ENCODE measurements at places on chromosomes 2 and 18. TPM values are rescaled to one million over a fixed set of nuclear protein-coding genes. Genes with fewer than 3 reads are reported as not detected.

- no peak for DNase-seq
Observed at GRCh38 chr18:11860594-11861450, 9.6 kb downstream of the CHMP1B start.

DNA sequence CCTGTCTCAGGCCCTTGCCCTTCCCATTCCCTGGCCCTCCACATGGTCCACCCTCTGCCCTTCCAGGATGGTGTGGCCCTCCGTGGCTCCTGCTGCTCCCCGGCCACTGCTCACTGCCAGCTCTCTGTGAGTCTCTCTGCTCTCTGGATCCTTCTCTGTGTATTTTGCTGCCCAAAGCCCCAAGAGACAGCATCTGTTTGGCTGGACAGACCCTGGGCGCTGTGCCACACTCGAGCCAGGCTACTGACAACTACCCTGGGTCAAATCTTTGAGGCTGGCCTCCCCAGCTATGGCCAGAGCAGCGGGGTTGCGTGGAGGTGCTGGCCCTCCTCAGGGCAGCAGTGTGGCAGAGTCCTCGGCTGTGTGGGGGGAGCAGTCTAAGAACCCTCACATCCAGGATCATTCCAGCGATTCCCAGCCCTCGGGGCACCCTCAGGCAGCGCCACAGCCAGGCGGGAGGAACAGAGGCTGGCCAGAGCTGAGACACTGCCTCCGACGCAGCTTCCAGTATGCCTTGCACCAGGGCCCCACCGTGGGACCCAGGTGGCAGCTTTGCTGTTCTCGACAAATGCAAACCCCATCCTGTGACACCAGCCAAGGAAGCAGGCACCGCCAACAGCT, 139.4 kb upstream of the GLI2 start:
- DNase-seq, result no peak

SLC14A1 gene
- total RNA-seq, result 0.50 TPM

DNA sequence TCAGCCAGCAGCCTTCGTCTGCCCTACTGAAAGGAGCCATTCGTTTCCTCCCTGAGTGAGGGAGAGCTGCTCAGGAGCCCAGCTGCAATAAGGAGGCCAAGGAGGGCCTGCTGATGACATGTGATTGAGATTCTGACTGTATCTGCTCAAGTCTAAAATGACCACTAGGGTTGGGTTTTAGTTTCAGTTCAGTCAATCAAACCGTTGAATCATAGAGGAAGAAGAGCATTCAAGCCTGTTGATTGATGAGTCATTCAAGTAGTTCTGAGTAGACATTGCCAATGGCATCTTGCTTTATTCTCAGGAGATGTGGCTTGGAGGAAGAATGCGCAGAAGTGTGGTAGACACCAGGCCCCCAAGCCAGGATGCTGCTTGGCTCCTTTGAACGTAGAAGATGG, 19.9 kb upstream of the BCL2L11 start:
- no peak for DNase-seq

DNA sequence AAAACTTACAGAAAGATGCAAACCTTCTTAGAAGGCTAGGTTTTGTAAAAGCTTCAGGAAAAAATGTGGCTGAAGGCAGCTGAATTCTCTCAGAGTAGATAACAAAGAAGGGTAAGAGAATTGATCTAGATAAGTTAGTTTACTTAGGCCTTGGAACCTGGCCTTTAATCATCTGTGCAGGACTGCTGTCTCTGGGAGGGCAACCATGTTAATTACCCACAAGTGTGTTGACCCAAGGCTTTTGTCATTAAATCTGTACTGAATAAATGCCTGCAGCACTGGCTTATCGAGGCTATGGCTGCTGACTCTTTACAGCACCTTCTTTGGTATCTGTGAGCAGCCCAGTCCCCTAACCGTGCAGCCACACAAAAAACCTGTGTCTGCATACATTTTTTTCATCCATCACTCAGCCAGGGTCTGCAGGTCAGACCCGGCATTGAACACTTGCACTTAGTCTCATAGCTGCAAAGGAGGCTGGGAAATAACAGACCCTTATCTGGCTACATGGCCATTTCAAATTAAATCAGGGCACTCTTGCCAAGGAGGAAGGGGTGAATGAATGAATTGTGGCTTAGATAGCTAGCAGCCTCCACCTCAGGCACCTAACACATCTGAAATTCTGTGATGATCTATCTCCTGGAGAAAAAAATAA, 120.2 kb upstream of the MSH2 start:
- DNase-seq, result no peak

- no peak for DNase-seq
Observed at GRCh38 chr18:38453880-38454279, 888.3 kb upstream of the CELF4 start.

DNA sequence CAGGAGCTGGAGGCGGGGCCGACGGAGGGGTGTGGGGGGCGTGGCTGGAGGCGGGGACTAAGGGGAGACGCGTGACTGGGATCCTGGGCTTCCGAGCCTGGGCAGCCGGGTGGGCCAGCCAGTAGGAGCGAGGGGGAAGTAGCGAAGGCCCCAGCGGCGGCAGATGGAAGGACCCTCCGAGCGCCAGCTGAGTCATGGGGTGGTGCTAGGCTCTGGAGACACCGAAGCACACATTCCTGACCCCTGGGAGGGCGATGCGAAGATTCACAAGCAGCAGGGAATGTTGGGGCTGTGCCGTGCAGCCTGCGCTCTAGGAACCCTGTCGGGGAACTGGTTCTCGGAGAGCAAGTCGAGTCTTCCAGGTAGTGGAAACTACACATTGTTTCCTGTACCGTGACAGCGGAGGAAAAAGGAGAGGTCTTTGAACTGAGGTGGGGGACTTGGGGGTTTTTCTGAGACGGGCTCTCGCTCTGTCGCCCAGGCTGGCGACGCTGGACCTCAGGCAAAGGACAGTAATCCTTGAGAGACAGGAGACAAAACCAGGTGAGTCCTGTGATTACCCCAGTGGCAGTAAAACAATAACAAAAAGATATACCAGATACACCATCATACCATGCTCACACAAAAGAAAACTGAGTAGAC, 650 bp upstream of the AFG3L2 start:
- DNase-seq, result no peak

DNA sequence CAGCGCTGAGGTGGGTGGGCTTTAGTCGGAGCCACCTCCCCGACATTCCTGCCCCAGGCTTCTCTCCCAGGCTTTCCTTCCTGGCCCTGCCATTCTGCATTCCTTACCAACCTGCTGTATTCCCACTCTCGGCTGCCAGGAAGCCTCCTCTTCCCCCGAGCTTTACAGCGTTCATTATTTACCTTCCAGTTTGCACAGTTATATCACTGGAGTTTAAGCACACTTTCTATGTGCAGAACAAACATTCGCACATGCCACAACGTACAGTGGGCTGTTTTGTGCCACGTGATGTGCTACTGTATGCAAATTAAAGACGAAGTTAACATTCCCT, 246.3 kb downstream of the SOX11 start:
- no peak for DNase-seq

DNA sequence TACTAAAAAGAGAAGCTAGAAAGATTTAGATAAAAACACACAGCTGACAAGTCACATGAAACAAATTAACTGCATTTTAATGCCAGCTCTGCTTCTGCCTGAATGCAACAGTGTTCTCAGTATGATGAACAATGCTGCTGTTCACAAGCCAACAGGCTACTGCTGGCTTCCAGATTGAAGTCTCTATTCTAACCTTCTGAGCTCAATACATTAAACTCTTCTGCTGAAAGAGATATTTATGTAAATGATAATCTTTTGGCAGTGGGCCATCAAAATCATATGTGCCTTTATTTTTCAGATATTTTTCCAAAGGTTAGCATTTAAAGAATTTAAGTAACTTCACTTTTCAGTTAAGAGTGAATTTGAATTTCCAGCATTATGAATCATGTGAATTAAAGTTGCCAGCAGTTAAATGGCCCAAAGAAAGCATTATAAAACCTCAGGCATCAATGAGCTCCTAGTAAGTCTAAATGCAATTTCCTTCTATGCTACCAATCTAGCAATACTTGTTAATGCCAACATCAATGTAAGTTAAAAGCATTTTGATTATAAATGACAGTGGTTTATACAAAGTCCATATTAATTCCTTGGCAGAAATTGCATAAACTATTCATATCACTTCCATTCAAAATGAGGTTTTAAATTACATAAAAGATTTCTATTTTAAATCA, 72.4 kb downstream of the ID2 start:
- DNase-seq, result no peak

DNA sequence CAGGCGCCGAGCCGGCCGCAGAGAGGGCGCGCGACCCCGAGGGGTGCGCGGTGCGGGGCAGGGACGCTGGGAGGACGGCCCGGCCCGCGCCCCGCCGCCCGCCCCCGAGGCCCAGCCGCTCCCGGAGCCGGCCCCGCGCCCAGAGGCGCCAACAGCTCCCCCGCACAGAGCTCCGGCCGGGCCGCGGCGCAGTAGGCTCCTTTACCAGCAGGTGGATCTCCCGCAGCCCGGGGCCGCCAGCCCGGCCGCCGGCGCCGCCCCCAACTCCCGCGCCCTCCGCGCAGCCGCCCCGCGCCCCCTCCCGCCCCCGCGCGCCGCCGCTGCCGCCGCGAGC, 258 bp downstream of the MGAT4A start:
- DNase-seq, result peak; percentile 56

IL36B gene
- total RNA-seq, result not detected

GRCh38 chr2:193783681-193784080, 1588.9 kb upstream of the TMEFF2 start:
- no peak for DNase-seq

GRCh38 chr18:67232991-67233390, 283.5 kb downstream of the DSEL start:
- no peak for DNase-seq

- no peak for DNase-seq
Observed at GRCh38 chr2:151975460-151976414, 123.1 kb downstream of the CACNB4 start.

GRCh38 chr2:62056341-62056740, 139.6 kb upstream of the B3GNT2 start:
- DNase-seq, result no peak

DNA sequence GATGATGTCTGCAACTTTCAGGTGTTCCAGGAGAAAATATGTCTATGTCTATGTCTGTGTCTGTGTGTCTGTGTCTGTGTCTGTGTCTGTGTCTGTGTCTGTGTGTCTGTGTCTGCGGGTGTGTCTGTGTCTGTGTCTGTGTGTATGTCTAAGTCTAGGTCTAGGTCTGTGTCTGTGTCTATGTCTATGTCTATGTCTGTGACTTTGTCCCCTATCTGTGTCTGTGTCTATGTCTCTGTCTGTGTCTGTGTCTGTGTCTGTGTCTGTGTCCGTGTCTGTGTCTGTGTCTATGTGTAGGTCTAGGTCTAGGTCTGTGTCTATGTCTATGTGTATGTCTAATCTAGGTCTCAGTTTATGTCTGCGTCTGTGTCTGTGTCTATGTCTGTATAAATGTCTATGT, 10.5 kb downstream of the IL1R2 start:
- DNase-seq, result no peak

- no peak for DNase-seq
Observed at GRCh38 chr2:203280428-203281064, 41.7 kb downstream of the CYP20A1 start.

SERPINB10 gene
- total RNA-seq, result not detected

GRCh38 chr2:74873012-74873665, 39.2 kb downstream of the HK2 start:
- no peak for DNase-seq
